NCI-H187 (cell line): ENCODE measurements at places on chromosomes 1 and 21.

DNA sequence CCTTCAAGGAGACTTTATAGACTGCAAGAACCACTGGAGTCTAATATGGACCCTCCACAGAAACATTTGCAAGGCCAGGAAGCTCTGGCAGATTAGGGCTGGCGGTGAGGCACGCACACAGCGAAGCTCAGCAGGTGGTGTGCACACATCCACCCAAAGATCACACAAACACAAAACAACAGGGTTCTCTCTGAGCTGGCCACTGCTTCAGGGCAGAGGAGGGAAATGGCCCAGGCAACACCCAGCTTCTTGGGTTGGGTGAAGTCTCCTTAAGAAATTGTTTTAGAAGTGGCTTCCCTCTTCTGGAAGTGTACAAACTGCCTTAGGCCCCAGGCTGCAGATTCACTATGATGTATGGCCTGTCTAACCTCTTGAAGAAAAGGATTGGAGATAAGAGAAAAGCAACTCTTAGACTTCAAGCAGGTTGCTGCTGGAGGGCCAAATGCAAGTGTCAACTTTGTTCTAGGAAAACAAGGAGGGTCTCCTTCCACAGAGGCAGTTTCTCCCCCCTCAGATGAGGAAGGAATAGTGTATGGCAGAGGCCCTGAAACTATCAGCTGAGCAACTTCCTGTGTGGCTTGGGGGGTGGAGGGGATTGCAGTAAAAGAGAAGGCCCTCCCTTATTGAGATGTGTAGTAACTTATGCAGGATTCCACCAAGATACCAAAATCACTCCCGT is 2.0 kb downstream of the RCSD1 start:
- no peak for DNase-seq

GRCh38 chr1:33349081-33349759 is 28.3 kb upstream of the A3GALT2 start:
- no peak for DNase-seq

DNA sequence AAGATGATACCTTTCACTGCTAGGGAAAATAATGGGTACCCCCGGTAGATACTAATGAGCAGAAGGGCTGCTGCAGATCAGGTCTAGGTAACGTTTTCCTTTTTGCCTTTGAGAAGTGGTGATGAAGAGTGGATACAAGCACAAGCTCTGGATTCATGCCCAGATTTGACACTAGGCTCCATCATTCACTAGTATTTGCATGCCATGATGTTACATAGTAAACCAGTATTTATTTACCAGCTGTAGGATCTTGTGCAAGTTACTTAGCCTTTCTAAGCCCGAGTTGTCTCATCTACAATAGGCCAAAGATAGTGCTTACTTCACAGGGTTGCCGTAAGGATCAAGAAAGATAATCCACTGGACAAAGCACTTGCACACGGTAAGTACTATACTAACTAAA is 14.2 kb downstream of the PTPN14 start:
- DNase-seq, result no peak

DNA sequence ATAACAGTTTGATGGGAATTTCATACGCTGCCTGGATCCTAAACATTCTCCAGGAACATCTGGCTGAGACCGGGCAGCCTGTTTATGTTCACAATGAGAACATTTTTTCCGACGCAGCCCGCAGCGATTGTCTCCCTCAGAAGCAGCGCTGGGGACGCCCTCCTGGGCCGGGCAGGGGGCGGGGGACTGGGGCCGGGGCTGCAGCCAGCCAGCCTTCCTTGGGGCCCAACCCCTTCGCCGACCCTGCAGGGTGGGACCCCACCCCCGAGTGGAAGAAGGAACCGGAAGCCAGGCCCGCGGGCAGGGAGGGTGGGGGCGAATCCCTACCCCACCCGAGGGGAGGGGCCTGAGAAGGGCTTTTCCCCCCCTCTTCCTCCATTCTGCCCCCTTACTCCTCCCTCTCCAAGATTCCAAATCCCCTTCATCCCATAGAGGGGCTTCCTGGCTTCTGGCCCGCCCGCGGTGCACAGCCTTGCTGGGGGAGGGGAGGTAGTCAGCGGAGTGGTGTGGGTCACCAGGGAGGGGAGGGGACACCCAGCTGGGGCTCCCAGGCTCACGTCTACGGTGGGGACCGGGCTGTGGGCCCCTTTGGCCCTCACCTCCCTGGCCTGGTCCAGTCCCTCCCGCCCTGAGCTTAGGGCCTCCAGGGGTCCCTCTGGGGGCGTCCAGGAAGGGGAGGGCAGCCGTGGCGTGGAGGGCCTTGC is 60.6 kb downstream of the WNT9A start:
- DNase-seq, result no peak

DNA sequence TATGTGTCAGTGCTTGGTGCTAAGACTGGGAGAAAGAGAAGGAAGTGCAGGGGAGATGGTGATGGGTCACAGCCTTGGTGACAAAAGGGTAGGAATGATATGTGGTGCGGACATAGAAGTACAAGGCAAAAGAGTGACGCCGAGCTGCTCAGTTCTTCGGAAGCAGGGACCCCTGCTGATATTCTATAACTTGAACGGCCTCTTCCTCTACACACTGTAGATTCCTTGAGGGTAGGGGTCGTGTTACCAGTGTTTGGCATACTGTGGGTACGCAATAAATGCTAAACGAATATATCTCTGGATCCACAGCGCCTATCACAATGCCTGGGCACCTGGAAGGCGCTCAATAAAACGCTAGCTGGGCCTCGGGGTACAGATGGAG is 488 bp downstream of the DBT start:
- no peak for DNase-seq

DNA sequence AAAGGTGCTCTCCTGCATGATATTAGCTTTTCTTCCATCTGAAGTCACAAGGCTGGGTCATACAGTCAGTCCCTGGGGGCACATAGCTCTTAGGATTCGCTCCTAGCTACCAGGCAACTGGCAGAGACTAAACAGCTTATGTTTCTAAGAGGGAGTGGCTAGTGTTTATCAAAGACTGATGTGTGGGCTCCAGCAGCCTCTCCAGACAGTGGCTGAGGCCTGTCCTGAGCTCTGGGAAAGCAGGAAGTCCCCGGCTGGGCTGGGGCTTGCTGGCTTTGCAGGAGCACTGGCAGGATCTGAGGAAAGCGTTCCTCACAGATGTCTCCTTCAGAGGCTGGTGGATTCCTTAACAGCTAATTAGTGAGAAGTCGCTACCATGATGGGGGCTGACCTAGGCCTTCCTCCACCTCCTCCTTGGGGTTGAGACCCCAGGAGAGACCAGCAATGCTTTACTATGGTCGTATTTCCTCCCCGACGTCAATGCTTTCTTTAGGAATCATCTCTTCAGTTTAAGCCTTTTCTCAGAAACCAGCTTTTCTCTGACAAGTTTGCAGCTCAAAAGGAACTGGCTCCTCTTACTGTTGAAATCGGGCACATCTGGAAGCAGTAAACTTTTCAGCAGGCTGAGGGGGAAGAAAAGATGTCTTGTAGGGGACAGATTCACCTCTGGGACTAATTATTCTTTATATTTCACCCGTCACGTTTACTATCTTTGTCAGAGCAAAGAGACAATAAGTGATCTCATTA is 33.5 kb upstream of the HHAT start:
- peak; percentile 10 for DNase-seq

- no peak for DNase-seq
Observed at GRCh38 chr1:45934947-45935346, 131.5 kb downstream of the MAST2 start.

DNA sequence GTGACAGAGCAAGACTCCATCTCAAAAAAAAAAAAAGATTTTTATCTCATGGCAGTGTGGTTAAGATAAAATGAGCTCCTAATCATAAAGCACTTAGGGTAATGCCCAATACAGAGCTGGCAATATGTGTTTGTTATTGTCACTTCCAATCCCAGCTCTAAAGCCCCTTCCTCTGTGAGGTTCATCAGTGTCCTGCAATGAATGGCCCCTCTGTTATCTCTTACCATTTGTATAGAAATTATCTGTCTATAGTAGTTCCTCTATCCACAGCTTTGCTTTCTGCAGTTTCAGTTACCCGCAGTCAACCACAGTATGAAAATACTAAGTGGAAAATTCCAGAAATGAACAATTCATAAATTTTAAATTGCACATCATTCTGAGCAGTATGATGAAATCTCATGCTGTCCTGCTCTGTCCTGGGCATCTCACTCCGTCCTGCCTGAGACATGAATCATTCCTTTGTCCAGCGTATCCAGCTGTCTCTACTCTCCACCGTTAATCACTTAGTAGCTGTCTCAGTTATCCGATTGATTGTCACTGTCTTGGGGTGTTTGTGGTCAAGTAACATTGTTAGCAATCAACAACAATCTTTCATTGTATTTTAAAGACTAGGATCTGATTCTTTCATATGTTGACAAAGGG is 50.2 kb upstream of the DNAH14 start:
- no peak for DNase-seq

- DNase-seq, result no peak
Observed at GRCh38 chr1:113934511-113935055, 5.5 kb downstream of the HIPK1 start.

- DNase-seq, result no peak
Observed at GRCh38 chr21:27380303-27380702, 413.4 kb upstream of the ADAMTS5 start.
